ENCODE measurements at places on chromosomes 13 and 19.

DNA sequence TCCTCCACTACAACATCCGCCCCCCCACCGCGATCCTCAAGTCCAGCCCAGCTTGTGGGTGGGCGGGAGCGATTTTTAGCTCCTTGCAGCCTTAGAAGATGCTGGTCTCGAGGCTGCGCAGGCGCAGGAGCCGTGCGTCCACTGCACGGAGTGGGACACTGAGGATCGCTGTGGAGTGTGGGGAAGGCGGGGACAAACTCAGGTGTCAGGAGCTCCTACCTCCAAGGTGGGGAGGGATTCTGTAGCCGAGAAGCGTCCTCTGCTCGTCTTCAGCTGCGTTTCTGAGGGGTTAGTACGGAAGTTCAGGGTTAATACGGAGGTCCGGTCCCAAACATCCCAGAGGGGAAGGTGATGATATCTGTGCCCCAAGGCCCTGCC, at the start of gene RTBDN:
TSS of gene RTBDN (minus strand) at position 14 of the 378 bp plus-strand sequence. CDS start 4,600 bp downstream, outside the sequence.
- DNase-seq: no peak

GRCh38 chr13:42753697-42754096, 27.7 kb upstream of the FAM216B start:
- DNase-seq: no peak

DNA sequence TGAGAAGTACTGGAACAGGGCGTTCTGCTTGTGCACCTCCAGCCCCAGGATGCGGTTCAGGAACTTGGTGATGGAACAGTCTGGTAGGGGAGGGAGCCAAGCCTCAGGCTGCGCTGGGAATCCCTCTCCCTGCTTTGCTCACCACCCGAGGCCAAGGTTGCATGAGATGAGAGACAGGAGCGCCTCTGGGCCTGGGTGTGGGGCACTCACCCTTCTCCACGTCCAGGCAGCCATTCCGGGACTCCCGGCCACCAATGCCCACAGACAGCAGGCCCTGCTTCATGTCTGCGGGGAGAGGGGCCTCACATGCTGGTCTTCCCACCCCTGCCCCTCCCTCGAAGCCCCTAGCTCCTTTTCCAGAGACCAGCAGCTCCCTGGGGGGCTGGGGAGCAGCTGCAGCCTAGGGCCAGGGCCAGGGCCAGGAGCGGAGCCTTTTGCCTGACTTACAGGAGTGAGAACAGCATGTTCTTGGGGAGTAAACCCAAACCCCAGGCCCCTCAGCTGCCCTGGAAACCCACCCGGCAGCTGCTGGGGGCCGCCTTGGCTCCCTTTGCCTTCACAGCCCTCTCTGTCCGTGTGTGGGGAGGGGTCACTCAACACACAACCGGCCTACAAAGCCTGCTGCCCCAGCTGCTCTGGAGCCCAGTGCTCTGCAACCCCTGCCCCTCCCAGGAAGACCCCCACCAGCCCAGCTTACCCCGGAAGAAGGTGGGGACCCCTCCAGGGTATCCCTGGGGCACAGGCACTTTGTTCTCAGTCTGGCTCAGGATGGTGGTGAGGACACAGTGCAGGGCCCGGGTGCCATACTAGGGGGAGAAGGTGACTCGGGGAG, 7.2 kb downstream of the GPX4 start:
- DNase-seq: no peak

DNA sequence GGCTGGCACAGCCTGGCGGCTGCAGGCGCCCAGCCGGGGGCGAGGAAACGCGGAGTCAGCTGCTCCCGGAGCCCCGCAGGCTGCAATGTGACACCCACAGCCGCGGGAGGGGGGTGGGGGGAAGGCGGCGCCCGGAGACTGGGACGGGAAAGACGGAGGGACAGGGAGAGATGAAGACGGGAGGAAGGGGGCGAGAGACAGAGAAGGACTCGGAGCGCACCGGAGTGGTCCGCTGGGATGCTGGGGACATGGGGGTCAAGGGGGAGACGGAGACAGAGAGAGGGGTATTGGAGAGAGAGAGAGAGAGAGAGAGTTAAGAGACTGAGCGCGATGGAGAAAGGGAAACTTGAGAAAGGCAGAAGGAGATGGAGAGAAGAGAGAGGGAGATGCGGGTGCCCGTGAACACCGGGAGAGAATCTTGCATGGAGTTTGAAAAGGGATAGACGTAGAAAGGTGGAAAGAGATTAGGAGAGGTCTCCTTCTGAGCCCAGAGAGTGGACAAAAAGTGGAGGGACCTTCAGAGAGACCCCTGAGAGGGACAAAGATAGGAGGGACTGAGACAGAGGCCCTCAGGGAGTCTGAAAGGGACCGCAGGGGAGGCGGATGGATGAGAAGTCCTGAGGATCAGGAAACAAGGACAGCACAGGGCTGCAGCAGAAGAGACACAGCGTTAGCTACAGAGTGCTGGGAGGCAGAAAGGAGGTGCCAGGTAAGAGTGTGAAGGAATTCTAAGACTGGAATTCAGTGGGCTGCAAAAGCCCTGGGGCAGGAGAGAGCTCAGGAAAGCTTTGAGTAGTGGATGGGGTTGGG, 1.0 kb downstream of the SCN1B start:
- DNase-seq: no peak

DNA sequence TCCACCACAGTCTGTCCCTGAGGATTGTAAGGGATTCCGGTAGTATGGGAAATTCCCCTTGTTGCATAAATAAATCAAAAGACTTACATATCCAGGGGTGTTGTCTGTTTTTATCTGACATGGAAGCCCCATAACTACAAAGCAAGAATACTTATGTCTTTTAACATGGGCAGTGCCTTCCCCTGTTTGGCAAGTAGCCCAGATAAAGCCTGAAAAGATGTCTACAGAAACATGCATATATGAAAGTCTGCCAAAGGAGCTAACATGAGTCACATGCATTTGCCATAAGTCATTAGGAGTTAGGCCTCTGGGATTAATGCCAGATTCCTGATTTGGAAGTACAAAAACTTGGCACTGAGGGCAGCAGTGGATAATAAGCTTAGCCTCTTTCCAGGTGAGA, 62.1 kb downstream of the ZNF737 start:
- no peak for DNase-seq

All from activated CD4-positive, alpha-beta T cell treated with anti-CD3 and anti-CD28 coated beads, Interleukin-2, amount 50 U/mL, for 1 hour (primary cell).